ENCODE measurements at places on chromosomes 2 and 18.

GRCh38 chr18:28767201-28767600, 590.3 kb upstream of the CDH2 start:
- DNase-seq: no peak

- no peak for DNase-seq
Measured at GRCh38 chr18:28494151-28494550, 317.2 kb upstream of the CDH2 start.

DNA sequence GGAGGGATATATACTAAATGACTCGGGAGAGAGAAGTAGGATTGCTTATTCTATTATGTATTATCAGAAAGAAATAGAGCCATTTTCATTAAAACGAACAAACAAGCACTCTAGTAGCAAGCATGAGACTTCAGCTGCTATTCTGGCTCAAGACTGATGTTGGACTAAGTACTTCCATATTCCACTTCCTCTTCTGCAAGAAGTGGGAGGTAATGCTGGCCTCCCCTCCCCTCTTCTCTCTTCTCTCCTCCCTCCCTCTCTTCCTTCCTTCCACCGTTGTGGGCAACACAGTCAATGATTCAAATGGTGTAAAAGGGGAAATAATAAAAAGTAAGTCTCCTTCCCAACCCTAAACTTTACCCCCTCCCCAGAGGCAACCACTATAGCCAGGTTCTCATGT, 62.6 kb downstream of the EMX1 start:
- no peak for DNase-seq

DNA sequence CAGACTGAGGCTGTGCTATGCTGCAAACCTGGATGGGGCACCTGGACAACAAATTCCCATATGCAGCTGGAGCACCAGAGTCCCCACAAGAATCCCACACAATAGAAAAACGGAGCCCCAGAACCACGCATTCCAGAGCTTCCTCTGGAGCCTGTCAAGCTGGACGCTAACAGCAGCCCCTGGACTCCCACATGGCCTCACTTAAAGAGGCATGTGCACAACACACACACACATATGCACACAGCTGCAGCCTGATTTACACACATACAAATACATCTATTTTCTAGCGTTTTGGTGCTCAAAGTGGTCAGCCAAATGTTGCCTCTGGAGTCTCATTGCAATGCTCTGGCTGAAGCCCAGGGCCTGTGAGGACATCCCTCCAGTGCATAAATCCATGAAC, 632.7 kb upstream of the ID2 start:
- no peak for DNase-seq

DNA sequence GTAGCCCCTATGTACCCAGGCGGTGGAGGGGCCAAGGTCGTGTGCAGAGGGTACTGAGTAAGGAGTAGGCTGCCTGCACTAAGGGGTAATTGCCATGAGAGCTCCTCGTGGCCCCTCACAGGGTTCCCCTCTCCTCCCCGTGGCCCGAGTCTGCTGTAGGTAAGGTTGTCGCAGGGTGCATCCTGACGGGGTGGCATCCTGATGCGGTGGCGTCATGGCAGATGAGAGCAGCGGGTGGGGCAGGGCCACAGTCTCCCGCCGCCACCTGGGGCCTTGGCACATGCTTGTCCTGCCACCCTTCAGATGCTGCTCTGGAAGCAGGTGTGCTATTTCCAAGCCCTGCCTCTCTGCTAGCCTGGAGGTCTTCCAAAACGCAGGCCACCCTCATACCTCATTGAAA, 89.7 kb downstream of the EIPR1 start:
- no peak for DNase-seq

DNA sequence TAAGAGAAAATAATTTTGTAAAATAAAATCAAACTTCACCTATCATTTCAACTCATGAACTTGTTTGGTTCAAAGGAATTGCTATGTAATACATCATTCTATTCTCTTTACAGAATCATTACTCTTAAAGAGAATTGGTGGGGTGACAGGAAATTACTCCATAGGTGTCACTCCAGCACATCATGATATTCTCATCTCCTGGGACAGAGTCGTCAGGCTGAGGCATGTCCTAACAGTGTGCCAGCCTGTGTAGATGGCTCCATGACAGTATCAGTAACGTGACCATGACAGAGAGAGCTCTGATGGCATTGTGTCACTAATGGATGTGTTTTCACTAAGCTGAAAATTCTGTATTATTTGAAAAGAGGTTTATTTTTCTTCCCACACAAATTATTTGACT, 13.9 kb downstream of the SPATS2L start:
- DNase-seq: no peak

GRCh38 chr2:15943378-15944280, 3.3 kb downstream of the MYCN start:
- peak; percentile 36 for DNase-seq

DNA sequence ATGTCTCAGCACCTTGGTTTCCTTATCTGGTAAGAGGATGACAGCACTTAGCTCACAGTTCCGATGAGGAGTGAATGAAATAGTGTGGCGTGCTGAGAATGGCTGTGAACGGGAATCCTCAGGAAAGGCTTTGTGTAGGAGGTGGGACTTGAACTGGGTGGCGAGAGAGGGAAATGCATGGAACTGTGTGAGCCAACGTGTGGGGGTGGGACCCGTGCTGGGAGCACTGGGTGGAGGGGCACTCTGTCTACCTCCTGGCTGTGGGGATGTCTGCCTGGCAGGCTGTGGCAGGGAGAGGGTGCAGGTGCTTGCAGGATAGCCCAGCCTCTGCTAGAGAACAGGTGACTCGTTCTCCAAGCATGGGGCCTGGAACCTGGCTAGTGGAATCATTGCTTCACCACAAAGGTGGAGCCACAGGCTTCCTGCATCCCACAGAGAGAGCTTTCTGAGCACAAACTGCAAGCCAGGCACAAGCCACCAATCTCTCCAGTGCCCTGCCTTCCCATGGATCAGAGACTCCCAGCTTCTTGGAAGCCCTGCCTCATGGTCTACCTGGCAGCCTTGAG, 145.2 kb downstream of the CELF4 start:
- no peak for DNase-seq

Measured in SHP77 (cell line).